ENCODE measurements at places on chromosomes 2 and 18.

DNA sequence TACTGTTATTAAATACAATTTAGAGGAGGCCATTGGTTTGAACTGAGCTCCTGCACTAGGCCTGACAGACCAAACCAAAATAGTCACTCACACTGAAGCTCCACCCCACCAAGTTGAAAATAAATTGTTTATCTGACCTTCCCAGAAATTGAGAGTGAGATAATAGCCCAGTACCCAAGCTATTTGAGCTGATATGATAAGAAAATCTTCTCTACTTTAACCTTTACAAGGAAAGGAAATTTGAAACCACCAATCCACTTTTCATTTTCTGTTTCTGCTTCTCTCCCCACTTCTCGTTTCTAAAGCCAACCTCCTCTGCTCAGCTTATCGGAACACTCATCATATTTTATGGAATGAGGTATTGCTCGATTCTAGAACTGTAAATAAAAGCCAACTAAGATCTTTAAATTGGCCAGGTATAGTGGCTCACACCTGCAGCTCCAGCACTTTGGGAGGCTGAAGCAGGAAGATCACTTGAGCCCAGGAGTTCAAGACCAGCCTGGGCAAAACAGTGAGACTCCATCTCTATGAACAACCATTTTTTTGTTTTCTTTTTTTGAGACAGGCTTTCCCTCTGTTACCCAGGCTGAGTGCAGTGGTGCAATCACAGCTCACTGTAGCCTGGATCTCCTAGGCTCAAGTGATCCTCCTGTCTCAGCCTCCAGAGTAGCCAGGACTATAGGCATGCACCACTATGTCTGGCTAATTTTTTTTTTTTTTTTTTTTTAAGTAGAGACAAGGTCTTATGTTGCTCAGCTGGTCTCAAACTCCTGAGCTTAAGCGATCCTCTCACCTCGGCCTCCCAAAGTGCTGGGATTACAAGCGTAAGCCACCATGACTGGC is 13.3 kb upstream of the GALM start:
- no peak overlapping the region for H3K4me3 ChIP-seq
- H3K36me3 ChIP-seq, result no peaks in the 10 kb centered on the region
- no peak overlapping the region for H3K27ac ChIP-seq
- no peaks in the 10 kb centered on the region for H3K27me3 ChIP-seq
- H3K4me1 ChIP-seq, result no peaks in the 10 kb centered on the region
- DNase-seq, result no peak

DNA sequence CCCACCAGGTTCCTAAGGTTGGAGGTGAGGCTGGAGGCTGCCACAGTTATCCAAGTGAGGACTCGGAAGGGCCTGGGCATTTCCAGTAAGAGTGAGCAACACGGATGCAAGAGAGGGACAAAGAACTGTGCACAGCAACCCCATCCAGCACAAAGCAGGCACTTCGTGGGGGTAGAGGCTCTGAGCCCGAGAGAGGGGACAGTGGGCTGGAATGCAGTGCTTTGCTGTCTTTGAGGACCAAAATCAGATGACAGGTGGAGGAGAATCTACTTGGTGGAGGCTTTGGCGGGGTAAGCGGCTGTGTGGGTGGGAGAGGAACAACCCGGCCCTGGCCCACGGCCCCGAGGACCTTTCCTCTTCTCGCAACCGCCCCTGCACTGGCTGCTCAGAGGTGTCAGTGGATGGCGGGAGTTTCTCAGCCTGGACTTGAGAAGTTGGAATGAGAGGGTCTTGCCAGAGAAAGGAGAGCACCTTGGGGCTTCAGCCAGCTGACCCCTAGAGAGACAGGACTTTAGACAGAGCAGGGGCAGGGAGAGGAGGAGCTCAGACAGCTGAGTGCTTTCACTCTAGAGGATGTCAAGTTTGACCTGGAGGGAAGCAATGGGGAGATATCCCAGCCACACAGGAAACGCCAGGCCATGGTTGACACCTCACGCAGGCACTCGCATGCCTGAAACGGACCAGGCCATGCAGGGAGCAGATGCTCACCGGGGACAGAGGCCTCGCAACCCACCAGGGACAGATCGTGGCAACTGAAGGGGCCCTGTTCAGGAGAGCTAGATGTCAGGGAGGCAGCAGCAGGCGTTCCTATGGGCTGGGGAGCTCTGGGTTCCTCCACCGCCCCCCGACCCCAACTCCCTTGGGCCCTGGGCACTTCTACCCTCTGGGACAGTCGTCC is 11.6 kb downstream of the RAMP1 start:
- no peaks in the 10 kb centered on the region for H3K36me3 ChIP-seq
- no peak overlapping the region for H3K4me3 ChIP-seq
- H3K4me1 ChIP-seq, result peaks cover 38% of the 10 kb centered on the region
- no peak overlapping the region for H3K27ac ChIP-seq
- DNase-seq, result no peak

- no peak overlapping the region for H3K4me3 ChIP-seq
- no peaks in the 10 kb centered on the region for H3K36me3 ChIP-seq
- no peak for DNase-seq
- no peak overlapping the region for H3K27ac ChIP-seq
Measured at GRCh38 chr18:64936671-64937070, 787.8 kb upstream of the LINC00305 start.

DNA sequence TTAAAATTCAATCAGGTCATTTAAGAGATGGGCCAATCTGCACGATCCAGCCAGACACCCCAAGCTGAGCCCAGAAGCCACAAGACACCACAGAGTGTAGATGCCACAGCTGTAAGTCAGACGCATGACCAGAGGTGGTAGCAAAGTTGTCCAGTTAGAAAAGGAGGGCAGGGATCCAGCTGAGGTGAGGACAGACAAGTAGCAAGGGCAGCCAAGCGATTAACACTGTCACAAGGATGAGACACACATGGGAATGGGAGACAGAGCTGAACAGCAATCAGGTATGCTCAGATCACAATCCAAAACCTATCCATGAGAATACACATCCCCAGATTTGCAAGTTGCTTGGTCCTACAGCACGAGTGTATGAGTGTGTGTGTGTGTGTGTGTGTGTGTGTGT is 143.4 kb upstream of the STK17B start:
- no peak overlapping the region for H3K4me3 ChIP-seq
- H3K36me3 ChIP-seq, result peaks cover 30% of the 10 kb centered on the region
- H3K4me1 ChIP-seq, result no peaks in the 10 kb centered on the region
- H3K27ac ChIP-seq, result no peak overlapping the region

- H3K36me3 ChIP-seq, result no peaks in the 10 kb centered on the region
- no peak for DNase-seq
- no peaks in the 10 kb centered on the region for H3K4me1 ChIP-seq
Measured at GRCh38 chr2:2799151-2799697, 468.1 kb upstream of the MYT1L start.

Measured in esophagus squamous epithelium (tissue), 5 donors.